ENCODE measurements at places on chromosomes 1 and 21. TPM values are rescaled to one million over a fixed set of nuclear protein-coding genes. Genes with fewer than 3 reads are reported as not detected.

DNA sequence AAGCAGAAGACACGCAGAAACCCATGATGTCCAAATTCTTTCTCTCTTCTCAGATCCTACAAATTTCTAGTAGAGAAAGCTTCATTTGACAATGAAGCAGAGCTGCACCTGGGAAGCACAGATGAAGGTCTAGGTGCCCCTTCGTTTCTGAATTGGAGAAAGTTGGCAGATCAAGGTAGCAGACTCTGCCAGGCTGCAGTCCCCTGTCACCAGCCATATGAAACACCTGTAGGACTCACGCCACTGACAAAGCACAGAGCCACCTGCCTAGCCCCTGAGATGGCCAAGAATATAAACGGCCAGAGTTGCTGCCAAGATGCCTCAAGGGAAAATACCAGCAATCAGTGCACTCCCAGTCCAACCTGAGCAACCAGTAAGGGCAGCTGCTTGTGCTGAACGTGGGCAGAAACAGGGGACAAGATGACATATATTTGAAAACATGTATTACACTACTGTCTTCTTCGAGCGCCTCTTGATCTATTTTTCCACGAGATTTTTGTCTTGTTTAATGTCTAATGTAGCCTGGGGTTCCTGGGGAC, 20.6 kb upstream of the PLEKHA6 start:
- H3K4me3 ChIP-seq = no peak overlapping the region
- H3K36me3 ChIP-seq = no peaks in the 10 kb centered on the region
- no peak overlapping the region for H3K27ac ChIP-seq
- H3K4me1 ChIP-seq = peaks cover 13% of the 10 kb centered on the region
- H3K27me3 ChIP-seq = peaks cover 16% of the 10 kb centered on the region

NBPF6 gene
- 0.12 TPM for total RNA-seq

- DNase-seq = peak; percentile 66
- peaks cover 79% of the 10 kb centered on the region for H3K4me1 ChIP-seq
- peak overlapping the region; percentile 79 for H3K4me3 ChIP-seq
These were observed 53.4 kb downstream of the CD2 start for GRCh38 chr1:116807394-116808199.

DNA sequence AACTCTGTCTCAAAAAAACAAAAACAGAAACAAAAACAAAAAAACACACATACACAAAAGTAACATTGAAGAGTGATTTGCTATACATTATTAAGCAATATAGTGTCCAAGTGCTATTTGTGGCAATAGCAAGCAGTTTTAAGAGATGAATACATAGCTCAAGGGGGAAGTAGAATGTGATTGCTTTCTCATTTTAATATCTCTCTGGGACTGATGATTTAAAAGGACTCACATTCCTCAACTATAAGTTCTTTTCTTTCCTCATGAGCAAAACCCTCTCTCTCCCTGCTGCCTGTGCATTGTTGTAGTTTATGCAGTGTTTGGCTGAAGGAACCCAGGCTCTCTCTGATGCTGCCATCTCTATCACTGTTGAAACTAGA, 47.0 kb upstream of the CSF1 start:
- H3K27ac ChIP-seq = no peak overlapping the region
- H3K36me3 ChIP-seq = no peaks in the 10 kb centered on the region
- DNase-seq = no peak
- no peak overlapping the region for H3K4me3 ChIP-seq

DNA sequence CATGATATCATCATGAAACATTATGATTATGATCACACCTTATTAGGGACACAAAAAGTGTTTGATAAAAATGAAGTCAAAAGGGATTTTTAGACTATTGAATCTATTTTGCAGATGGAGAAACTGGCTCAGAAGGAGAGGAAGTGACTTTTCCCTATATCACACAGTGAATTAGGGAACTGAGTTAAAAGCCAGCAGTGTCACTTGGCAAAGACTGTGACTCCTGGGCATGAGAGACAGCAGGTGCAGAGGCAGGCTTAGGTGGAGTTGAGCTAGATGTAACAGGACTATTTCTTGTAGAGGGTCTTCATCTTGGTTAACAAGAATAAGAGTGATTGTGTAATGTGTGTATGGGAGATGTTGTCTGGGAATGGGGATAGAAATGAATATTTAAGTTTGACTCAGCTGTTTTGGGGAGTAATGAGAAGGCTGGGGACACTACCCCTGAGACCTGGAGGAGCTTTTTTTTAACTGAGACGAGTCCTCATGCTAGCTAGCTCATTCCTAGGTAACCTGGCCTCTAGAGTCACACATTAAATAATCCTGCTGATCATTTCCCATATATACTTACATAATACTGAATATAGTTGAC, 1.0 kb upstream of the CD84 start:
- H3K27ac ChIP-seq = peak overlapping the region; percentile 80
- H3K27me3 ChIP-seq = no peaks in the 10 kb centered on the region
- peaks cover 74% of the 10 kb centered on the region for H3K4me1 ChIP-seq
- no peak for DNase-seq

Measured in activated CD4-positive, alpha-beta memory T cell treated with anti-CD3 and anti-CD28 coated beads for 36 hours (primary cell).